T-helper 2 cell (primary cell): ENCODE measurements at places on chromosomes 4 and X.

GRCh38 chr4:23234716-23235115 lies 542.0 kb downstream of the GBA3 start:
- no peak for DNase-seq

DNA sequence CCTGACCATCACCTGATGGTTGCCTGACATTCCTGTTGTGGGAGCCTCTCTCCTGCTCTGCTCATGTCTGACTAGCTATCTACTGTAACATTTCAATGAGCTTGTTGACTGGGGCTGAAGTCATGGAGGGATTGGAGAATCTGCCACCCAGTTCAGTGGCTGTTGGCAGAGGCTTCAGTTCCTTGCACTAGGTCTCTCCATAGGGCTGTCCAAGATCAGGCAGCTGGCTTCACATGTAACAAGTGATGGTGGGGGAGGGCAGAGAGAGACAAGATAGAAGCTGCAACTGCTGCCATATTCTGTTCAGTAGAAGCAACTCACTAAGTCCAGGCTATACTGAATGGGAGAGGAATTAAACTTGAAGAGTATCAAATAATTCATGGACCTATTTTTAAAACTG lies 14.1 kb upstream of the CCNI start:
- DNase-seq, result no peak

GRCh38 chr4:86014599-86014998 lies 345.3 kb downstream of the MAPK10 start:
- no peak for DNase-seq

DNA sequence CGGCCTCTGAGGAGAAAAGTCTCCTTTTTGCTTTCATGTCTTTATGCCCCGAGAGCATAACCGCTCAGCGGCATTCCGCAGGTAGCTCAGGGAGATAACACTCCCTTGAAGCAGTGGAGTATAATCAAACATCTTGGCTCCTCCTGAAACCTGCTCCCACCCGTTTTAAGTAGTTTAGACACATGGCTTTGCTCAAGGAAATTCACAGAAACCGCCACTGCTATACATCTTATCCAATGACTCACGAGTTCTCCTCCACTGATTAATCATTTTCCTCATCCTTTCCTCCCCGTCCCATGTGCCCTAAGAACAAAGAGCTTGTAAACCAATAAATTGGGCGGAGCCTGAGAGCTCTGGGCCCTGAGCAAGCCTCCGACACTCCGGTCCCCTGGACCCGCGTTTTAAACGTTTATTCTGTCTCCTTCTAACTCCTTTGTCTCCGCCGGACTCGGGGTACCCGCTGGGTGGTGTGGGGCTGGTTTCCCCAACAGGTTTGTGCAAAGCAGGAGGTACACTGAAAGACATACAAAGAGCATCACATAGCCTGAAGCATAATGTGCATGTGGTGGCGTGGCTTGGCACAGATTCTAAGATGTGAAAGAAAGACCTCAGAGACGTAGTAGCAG lies 401.2 kb downstream of the TLL1 start:
- DNase-seq, result no peak

DNA sequence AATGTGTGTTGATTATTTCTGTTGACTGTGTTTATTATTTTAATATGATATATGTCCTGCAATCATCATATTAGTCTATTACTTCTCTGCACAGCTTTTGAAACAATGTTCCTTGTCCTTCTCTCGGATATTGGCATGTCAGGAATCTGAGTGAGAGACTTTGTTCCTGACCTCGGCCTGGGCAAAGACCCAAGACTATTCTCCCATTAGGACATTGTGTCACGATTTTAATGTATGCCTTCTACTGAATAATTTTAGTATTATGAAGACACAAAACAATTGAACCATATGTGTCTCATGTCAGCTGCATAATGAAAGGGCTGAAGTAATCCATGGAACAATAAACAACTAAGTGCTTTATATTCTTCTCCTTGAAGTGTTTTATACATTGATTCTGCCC lies 580.8 kb upstream of the TENM3 start:
- DNase-seq, result no peak

- no peak for DNase-seq
Observed at GRCh38 chrX:8726031-8726652, 5.8 kb downstream of the ANOS1 start.

DNA sequence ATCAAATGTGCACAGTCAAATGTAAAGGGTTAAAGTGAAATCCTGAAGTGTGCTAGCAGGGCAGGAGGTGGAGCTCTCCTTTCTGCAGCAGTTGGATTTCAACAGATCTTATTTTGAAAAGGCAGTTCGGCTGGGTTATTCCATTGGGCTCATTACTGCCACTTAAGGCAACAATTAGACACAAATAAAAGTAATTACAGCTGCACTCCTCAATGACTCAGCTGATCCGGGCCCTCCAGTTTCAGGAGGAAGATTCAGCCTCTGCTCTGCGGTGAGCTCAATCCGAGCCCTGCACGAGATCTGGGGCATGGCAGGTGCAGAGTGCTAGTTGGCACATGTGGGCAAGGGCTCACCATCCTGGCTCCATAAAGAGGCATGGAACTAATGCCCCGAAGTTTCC lies 85.4 kb downstream of the PHKA2 start:
- no peak for DNase-seq

GRCh38 chr4:37393889-37394288 lies 149.3 kb downstream of the NWD2 start:
- DNase-seq, result no peak

DNA sequence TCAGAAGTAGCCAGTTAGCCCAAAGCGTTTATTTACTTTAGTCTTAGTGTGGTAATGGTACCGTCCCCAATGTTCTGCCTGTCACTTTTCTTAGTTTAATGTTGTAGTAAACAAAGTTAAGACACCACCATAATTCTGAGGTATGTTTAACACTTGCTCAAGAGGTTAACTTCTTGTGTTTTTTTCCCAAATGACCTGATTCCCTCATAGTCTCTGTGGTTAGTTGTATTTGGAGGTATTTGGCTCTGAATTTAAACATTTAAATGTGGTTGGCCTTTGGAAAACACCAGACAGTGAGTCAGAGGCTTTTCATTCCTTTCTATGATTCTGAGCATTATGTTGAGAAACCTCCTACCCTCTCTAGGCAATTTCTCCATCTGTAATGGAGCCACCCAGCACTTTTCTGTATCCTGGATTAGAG lies 47.9 kb downstream of the CXCL1 start:
- DNase-seq, result no peak

DNA sequence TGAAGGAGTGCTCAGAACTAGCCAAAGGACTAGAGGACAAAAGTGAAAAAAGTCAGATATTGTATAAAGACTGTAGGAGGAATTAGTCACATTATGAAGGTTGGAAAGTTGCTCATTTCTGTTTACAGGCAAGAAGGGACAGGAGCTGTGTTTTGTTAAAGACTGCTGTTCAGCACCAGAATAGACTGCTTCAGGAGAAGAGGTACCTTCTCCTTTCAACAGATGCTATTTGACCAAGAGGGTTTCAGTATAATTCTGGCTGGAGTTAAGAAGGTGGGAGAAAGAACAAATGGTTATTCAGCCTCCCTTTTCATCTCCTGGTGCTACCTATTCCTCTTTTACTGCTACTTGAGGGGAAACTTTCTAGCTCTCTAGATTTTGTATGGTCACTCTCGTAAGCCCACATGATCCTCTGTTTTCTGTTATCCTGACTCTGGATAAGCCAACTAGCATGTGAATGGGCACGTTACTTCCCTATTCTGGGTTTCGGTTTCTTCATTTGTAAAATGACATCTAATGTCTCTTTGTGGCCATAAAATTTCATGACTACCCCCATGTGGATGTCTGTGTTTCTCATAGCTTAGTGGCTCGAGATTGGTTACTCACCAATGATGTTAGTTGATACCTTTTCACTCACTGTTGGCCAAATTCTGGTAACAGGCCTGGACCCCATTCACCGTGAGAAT lies 68.9 kb downstream of the SH2D1A start:
- DNase-seq, result no peak

DNA sequence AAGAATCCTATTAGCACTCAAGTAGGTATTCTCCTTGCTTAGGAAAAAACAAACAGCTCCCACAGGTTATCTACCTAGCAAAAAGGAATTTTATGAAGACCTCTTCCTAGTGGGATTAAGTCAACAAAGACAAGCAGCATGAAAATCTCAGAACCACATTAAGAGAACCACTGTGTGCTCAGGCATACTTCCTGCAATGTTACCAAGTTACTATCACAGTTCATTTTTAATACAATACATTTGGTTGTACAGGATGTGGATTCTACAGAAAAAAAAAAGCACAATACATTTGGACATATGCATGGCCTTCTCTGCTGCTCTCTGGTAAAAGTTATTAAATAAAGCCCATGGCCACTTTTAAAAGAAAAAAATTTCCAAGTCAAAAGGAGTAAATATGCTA lies 193.7 kb downstream of the PPP3CA start:
- DNase-seq, result no peak

GRCh38 chr4:87423317-87424098 lies 1.1 kb downstream of the NUDT9 start:
- DNase-seq, result no peak

- DNase-seq, result no peak
Observed at GRCh38 chrX:9019151-9019550, 14.8 kb downstream of the FAM9B start.

DNA sequence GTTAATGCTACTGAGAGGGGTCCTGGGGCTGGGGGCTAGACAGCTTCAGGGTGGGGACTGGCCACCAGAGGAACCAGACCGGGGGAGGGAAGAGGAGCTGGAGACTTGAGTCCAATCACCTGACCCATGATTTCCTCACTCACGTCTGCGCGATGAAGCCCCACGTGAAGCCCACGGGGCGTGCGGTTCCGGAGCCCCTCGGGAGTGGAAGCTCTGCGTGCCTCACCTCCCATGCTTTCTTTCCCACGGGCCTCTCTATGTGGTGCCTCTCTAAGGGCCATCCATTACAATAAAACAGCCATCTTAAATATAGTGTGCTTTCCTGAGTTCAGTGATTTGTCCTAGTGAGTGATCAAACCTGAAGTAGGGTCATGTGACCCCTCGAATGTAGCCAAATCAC lies 119.9 kb downstream of the ENPP6 start:
- no peak for DNase-seq

DNA sequence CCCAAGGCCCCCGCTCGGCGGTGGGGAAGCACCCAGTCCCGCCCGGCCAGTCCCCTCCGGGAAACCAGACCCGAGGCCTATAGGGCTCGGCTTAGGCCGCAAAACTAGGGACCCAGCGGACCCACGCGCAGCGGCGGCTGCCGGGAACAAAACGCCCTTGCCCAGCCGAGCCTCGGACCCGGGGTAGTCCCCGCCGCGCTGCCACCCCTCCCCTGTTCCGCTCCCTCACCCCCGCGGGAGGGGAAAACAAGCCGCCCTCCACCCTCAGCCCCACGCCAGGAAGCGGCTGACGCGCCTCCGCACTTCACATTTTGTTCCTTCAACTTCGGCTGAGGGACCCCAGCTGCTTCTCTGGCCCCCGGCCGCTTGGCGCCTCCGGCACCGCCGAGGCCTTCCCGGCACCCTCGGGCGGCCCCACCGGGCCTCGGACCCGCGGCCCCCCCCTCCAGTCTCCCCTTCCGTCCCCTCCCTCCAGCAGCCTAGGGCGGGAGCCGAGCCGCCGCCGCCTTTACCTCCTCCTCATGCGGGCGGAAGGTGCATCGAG lies 694 bp downstream of the PDS5A start:
- DNase-seq, result peak; percentile 37
